ENCODE measurements at places on chromosomes 2 and 18. TPM values are rescaled to one million over a fixed set of nuclear protein-coding genes. Genes with fewer than 3 reads are reported as not detected.

- DNase-seq, result no peak
These were observed 98.6 kb downstream of the KCNS3 start for GRCh38 chr2:17976871-17977746.

- DNase-seq, result no peak
These were observed 679.2 kb downstream of the CNTNAP5 start for GRCh38 chr2:124704071-124704925.

- no peak for DNase-seq
These were observed 48.7 kb downstream of the SPTBN1 start for GRCh38 chr2:54504866-54505265.

DNA sequence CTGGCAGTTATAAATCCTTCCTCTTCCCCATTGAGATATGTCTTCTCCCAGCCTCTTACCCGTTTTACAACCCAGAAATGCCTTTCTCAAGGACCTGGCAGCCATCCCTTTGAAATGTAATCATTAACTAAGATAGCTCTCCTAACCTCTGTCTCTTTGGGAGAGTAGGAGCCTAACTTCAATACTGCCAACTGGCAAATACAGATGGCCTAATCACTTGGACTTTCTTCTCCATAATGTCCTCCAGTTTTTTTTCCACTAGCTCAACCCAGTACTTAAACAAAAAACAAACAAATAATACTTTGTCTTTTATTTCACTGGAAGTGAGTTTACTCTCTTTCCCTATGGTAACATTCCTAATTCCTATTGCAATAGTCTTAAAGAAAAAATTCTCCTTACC is 1391.1 kb downstream of the SUCLG1 start:
- DNase-seq, result no peak

GRCh38 chr18:8526332-8526731 is 82.9 kb upstream of the RAB12 start:
- no peak for DNase-seq

GRCh38 chr2:46229134-46230063 is 67.8 kb upstream of the EPAS1 start:
- no peak for DNase-seq

DNA sequence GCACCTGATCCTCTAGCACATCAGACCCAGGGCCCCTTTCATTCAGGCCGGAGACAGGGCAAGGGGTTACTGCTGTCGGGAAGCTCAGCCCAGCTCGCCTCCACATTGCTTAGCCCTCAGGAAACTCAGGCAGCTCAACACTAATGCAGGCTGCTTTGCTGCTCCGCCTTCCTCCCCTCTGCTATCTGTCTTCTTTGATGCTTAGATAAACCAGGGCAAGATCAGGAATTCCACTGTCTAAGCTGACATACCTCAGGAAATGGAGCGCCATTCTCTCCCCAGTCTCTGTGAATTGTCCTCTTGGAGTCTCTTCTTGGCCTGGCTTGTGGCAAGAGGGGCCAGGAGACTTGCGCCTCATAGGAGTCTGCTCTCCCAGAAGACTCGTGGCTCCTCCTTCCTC is 25.5 kb upstream of the EXOC6B start:
- DNase-seq, result no peak

DNA sequence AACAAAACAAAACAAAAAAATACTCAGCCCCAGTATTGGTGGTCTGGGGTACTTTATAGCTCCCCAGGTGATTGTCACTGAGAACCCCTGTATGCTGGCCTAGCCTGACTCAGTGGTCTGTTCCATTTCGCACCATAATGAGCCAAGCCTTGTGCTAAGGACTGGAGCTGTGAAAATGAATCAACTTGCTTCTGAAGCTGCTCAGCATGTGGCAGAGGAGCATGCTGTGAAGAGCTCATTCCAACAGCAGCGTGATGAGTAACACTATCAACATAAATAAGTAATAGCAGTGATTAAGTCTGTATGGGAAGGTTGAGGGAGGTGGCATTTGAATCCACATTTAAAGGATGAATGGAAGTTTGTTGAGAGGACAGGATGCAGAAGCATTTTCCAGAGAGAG is 67.2 kb upstream of the ATL2 start:
- DNase-seq, result no peak

DNA sequence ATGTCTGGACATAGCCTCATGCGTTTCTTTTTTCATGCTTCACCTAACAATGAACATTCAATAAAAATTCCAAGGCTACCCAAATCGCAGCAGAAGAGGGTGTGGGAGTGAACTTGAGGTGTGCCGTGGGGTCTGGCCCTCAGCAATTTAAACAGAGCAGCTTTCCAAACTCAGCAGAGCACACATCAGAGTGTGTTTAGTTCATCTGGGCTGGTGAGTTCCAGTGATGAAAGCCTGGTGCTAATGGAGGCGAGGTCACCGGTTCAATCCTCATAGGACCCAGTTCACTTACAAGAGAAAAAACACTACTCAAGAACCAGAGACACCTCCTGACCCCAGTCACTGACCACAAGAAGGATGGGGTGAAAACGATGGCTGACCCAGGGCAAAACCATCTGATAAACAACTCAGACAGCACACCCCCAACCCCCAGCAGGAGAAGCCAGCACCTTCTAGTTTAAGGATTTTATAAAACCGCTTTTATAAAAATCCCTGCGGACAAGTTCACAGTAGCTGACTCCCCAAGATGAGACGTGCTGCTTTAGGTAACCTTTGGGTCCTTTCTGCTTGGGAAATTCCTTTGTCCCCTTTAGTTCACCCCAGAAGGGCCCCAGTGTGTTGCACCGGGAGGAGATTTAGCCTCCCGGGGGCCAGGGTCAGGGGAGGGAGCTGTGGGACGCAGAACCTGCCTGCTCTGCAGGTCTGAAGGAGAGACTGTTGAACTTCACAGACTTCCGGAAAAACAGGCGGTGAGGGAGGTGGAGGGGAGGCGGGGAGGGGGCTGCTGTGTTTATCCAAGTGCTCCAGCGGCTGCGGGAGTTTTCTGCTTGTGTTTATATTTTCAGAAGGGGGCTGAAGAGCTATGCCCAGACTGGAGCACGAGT is 152.7 kb upstream of the SOX11 start:
- DNase-seq, result no peak

GRCh38 chr18:5155218-5155906 is 41.7 kb downstream of the AKAIN1 start:
- DNase-seq, result no peak

- no peak for DNase-seq
These were observed 73.7 kb downstream of the SP3 start for GRCh38 chr2:173891315-173892037.

DNA sequence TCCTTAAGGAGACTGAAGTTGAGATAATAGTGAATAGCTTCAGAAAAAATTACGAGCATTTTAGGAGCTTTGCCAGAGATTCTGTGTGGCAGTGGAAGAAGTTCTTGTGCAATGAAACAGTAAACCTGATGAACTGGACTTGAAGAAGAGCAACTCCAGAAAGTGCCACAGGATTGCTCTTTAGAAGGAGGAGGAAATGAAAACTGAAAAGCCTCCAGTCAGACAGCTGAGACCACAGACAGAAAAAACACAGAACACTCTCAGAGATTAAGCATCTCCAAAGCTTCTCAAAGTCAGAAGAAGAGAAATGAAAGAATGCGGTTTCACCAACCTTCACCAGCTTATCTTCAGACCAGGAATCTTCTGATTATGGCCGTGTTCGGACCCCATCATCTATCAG is 329.7 kb upstream of the CNTNAP5 start:
- DNase-seq, result no peak

- DNase-seq, result no peak
These were observed 24.8 kb downstream of the NCK2 start for GRCh38 chr2:105769504-105769903.

GRCh38 chr2:175824243-175824642 is 177.8 kb downstream of the LNPK start:
- DNase-seq, result no peak

DNA sequence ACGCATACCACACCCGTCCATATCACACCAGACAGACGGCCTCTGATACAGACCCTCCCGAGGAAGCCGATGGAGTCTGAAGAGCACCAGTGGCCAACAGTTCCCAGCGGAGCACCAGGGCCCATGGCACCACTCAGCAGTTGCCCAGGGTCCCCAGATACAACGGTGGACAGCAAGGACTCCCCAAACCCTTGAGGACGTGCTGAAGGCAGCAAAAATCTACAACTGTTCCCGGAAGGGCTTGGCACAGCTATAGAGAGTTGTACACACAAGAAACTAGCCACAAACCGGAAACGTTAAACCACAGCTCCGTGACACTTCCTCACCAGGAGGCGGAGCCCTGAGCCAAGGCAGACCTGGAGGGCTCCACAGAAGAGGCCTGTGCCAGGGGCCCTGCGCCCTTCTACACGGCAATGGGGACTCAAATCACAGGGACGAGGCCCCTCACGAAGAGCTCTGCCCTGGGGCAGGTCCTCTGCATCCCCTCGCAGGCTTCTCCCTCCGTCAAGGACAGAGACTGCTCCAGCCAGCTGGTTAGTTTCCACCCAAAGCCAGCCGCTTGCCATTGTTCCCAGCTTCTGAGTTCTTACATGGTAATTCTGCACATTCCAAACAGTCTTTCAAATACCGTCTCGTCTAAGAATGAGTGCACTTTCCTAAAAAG is 133.4 kb downstream of the HDAC4 start:
- peak; percentile 75 for DNase-seq

DNA sequence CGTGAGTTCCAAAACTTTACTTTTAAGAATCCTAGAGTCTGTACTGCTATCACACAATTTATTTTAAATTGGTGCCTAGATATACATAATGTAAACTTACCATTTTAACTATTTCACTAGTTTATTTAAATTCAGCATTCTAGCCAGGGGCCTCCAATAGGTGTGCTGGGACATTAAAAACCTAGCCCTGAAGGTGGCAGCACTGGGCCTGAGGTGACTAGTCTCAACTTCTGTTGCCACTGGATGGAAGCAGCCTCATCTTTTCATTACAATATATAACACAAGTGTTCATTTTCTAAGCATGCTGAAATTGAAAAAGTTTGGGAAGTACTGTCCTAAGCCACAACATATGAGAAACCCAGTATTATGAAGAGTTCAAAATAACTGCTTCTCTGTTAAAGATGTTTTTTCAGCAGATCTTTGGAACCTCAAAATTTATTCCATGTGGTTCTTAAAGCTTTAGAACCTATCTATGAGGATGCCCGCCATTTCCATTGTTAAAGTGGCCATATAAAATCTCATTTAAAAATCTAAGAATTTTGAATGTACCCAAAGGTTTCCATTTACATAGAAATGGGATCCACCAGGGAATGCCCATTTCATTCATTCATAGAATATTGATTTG is 2.9 kb upstream of the RBBP8 start:
- DNase-seq, result peak; percentile 65

DNA sequence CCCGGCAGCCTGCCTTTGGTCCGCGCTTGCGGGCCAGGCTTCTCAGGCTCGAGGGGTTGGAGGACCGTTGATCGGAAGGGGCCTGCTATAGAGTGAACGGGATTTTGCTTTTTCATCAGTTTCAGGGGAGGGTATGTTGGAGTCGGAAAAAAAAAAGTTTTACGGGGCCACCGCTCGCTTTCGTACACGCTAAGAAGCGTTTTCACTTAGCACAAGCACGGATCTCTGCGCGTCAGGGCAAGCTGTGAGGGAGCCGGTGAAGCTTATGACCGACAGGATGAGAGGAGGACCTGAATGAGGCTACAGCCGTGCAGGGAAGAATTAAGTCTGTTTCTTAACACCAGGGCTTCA is 443 bp downstream of the CPSF3 start:
- no peak for DNase-seq

DNA sequence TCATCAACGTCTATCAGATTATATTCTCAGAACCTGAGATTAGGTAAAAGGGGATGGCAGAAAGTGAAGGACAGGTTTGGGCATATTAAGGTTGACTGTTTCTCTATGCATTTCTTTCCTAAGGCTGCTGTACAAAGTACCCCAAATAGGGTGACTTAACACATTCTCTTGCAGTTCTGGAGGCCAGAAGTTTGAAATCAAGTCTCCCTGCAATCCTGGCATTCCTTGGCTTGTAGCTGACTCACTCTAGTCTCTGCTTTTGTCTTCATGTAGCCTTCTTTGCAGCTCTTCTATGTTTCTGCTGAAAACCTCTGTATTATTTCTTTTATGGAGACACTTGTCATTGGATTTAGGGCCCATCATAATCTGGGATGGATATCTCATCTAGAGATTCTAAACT is 364.3 kb downstream of the PLCL1 start:
- no peak for DNase-seq

- no peak for DNase-seq
These were observed 708.9 kb downstream of the RNF144A start for GRCh38 chr2:7626139-7626537.

DNA sequence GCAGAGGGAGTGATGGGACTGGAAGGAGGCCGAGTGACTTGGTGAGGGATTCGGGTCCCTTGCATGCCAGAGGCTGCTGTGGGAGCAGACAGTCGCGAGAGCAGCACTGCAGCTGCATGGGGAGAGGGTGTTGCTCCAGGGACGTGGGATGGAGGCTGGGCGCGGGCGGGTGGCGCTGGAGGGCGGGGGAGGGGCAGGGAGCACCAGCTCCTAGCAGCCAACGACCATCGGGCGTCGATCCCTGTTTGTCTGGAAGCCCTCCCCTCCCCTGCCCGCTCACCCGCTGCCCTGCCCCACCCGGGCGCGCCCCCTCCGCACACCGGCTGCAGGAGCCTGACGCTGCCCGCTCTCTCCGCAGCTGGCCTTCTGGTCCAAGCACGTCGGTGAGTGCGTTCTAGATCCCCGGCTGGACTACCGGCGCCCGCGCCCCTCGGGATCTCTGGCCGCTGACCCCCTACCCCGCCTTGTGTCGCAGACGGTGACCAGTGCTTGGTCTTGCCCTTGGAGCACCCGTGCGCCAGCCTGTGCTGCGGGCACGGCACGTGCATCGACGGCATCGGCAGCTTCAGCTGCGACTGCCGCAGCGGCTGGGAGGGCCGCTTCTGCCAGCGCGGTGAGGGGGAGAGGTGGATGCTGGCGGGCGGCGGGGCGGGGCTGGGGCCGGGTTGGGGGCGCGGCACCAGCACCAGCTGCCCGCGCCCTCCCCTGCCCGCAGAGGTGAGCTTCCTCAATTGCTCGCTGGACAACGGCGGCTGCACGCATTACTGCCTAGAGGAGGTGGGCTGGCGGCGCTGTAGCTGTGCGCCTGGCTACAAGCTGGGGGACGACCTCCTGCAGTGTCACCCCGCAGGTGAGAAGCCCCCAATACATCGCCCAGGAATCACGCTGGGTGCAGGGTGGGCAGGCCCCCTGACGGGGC is 4.6 kb downstream of the PROC start:
- DNase-seq, result no peak

DNA sequence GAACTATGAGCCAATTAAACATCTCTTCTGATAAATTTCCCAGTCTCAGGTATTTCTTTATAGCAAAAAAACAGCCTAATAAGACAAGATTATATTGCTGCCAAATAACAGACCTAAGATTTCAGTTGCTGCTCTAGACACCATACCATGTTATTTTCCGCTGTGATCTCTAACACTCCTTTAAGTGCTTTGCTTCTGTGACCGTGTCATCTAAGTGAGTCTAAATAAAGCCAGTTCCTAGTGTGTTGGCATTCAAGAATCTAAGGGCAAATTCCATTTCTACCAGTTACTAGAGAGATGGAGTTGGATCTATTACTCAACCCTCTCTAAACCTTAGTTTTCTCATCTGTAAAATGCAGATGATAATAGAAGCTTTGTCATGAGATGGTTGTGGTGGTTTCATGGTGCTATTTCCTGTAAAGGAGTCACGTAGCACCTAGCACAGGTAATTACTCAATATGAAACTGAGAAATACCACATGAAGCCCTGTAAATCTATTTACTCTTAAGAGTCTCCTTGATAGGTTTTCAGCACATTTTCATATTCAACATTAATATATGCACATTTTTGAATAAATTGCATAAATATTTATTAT is 40.5 kb downstream of the SPHKAP start:
- DNase-seq, result no peak

The DNER gene
- total RNA-seq, result 1.6 TPM

The SLC11A1 gene
- 4.5 TPM for total RNA-seq

The ADRA2B gene
- 5.0 TPM for total RNA-seq

The CRYGC gene
- total RNA-seq, result not detected

The SUCLG1 gene
- total RNA-seq, result 308 TPM

The NRP2 gene
- 9.7 TPM for total RNA-seq

The ODC1 gene
- 26.4 TPM for total RNA-seq
